ENCODE measurements at places on chromosomes 11 and 22. TPM values are rescaled to one million over a fixed set of nuclear protein-coding genes. Genes with fewer than 3 reads are reported as not detected.

GRCh38 chr11:70322666-70323065 is 52.2 kb downstream of the PPFIA1 start:
- H3K27me3 ChIP-seq: no peaks in the 10 kb centered on the region
- H3K27ac ChIP-seq: no peak overlapping the region
- no peak for DNase-seq
- H3K36me3 ChIP-seq: no peaks in the 10 kb centered on the region
- H3K4me3 ChIP-seq: no peak overlapping the region
- H3K4me1 ChIP-seq: peaks cover 2% of the 10 kb centered on the region

DNA sequence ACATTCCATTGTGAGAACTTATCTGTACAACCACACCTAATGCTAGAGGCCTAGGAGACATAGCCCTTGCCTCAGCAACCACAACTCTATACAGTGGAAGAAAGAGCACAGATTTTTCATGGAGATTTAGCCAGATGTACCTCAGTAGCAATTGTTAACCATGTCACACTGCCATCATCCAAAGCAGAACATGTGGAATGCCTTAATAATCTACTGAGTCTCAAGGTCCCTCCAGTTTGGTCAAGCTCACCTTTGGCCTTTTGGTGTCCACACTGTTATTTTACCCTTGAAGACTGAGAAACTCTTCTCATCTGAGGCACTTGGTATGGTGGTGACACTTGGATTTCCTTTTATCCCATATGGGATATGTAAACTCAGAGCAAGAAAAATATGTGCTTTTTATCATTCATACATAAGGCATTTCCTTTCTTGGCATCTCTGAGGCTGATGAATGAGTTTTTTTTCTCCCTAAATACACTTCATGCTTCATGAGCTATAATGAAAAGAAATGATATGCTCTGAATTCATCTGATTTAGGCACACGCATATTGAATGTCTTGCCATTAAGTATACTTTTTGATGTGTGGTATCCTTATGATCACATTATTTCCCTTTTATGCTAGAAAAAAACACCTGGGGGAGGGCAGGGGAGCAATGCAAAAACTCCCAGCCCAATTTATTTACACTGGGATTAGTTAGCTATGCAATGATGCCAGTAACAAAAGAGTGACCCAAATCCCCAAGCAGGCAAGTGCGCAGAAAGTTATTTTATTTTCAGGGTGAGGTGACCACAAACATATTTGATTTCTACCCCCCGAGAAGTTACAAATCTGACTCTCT is 63.3 kb upstream of the ME3 start:
- no peak for DNase-seq
- no peaks in the 10 kb centered on the region for H3K27me3 ChIP-seq
- no peak overlapping the region for H3K4me3 ChIP-seq

DNA sequence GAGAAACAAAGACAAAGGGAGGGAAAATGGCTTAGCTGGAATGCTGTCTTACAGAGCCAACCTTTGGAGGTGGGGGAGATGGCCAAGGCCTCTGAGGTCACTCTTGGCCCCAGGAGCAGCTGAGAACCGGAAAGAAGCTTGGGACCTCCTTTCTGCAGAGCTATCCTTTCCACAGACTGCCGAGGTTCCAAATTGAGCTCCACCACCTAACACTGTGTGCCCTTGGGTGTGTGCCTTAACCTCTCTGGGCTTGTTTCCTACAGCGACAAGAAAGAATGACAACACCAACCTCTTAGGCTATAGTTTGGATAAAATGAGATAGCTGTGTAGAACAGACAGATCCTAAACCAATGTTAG is 23.2 kb downstream of the RTN4RL2 start:
- peaks cover 21% of the 10 kb centered on the region for H3K36me3 ChIP-seq
- peaks cover 19% of the 10 kb centered on the region for H3K4me1 ChIP-seq
- no peak for DNase-seq
- peaks cover 24% of the 10 kb centered on the region for H3K27me3 ChIP-seq

DNA sequence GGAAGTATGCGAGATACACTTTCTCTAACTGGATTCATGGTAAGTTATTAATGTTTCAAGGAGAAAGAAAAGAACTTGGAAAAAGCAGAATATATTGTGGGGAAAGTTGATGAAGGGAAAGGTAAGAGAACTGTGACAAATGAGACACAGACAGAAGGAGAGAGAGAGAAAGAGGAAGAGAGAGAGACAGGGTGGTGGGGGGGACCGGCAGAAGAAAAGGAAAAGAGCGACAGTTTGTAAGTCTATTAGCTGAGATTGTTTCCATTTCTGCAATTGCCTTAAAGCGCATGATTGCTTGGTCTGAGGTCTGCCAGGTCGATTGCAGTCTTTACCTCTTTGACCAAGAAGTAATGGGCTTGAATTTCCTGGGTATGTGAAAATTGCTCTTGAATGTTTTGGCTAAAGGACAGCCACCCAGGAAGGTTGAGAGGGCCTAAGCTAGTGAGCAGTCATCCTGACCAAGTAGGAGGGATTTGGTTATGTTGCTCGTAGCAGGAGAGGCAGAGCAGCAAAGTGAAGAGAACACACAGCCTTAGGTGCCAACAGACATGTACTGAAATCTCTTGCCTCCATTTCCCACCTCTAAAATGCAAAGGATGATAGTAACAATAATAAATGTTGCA is 23.6 kb upstream of the TMA7B start:
- peaks cover 6% of the 10 kb centered on the region for H3K4me1 ChIP-seq
- no peaks in the 10 kb centered on the region for H3K36me3 ChIP-seq
- H3K27ac ChIP-seq: no peak overlapping the region
- no peak overlapping the region for H3K4me3 ChIP-seq
- no peak for DNase-seq

Gene HBG2
- total RNA-seq: not detected

DNA sequence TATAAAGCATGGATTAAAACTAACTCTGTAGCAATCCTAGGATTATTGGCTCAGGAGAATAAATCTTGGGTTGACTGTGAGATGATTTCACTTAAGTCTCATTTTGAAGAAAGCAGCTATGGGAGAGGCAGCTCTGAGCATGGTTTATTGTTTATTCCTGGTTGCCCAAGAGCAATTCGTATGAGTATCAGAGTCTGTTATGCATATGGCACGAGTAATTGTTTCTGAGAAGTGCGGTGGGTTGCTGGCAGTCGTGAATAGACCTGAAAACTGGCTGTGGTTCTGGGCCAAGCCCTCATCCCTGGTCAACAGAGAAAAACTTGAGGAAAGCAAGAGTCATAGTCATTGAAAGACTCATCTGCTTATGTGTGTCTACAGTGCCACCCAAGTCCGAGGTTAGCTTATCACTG is 26.8 kb downstream of the DIXDC1 start:
- H3K27ac ChIP-seq: no peak overlapping the region
- DNase-seq: no peak
- no peaks in the 10 kb centered on the region for H3K27me3 ChIP-seq
- H3K4me3 ChIP-seq: no peak overlapping the region
- H3K36me3 ChIP-seq: no peaks in the 10 kb centered on the region
- H3K4me1 ChIP-seq: no peaks in the 10 kb centered on the region

DNA sequence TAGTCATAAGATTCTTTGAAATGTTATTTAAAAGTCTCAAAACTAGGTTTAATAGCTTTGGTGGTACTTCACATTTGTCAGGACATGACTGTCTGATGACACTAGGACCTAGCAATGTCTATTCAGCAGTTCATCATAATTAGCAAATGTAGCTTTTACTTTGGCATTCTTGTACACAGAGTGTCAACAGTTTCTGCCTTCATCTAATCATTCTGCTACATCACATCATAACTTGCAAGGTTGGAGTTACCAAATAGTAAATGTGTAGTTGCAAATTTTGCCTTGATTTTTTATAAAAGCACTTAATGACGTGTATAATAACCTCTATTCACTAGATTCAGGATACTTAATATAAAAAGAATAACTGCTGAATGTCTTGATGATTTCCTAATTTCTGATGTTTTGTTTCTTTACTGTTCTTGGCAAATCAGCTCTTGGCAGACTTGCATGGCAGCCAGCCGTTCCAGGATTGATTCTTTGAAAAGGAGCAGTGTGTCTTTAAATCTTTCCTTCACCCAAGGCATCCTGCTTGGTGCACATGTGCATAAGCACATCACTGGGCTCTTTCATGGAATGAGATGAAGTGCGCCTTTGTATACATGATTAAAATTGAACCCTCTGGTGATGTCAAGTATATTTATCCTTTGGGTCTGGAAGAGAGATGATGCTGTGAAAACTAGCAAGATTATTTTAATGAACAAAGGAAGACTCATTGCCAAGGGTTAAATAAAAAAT is 12.2 kb downstream of the FBXO7 start:
- H3K4me1 ChIP-seq: no peaks in the 10 kb centered on the region
- DNase-seq: no peak
- no peaks in the 10 kb centered on the region for H3K27me3 ChIP-seq
- H3K4me3 ChIP-seq: no peak overlapping the region
